Heart left ventricle (tissue), 16 donors: ENCODE measurements at places on chromosomes 2 and 18. TPM values are rescaled to one million over a fixed set of nuclear protein-coding genes. Genes with fewer than 3 reads are reported as not detected.
A peak's percentile ranks its signal among the peaks of the same experiment; 100 is the strongest.

DNA sequence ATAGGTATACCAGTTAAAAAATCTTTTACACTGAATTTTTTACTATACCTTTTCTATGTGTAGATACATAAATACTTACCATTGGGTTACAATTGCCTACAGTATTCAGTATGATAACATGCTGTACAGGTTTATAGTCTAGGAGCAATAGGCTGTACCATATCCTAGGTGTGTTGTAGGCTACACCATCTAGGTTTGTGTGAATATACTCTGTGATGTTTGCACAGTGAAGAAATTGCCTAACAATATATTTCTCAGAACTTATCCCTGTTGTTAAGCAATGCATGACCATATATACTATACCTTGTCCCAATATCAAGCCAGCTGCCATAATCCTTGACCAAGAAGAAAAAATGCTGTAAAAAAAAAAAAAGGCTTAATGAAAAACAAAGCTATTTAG is 114.5 kb downstream of the PIGN start:
- DNase-seq = no peak
- H3K27ac ChIP-seq = no peak overlapping the region
- H3K4me3 ChIP-seq = no peak overlapping the region
- H3K27me3 ChIP-seq = no peaks in the 10 kb centered on the region

DNA sequence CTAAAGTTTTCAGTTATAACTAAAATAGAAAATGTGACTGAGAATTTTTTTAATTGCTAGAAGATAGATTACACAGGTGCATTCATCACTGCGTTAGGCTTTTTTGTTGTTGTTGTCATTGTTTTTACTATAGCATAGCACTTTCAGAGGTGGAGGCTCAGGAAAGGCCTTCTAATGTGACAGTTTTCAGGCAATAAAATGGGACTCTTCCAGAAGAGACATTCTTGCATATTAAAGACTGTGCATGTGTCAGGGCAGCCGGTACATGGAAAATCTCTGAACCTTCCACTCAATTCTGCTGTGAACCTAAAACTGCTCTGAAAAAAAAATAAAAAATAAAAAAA is 175.2 kb downstream of the METTL4 start:
- H3K36me3 ChIP-seq = no peaks in the 10 kb centered on the region
- H3K4me3 ChIP-seq = no peak overlapping the region
- no peaks in the 10 kb centered on the region for H3K27me3 ChIP-seq
- no peak for DNase-seq

GRCh38 chr2:207162316-207162715 is 3.4 kb downstream of the KLF7 start:
- no peak for DNase-seq
- no peaks in the 10 kb centered on the region for H3K27me3 ChIP-seq
- H3K4me3 ChIP-seq = peak overlapping the region; percentile 94
- H3K4me1 ChIP-seq = peaks cover 68% of the 10 kb centered on the region

GRCh38 chr2:66772618-66773017 is 337.7 kb downstream of the MEIS1 start:
- no peaks in the 10 kb centered on the region for H3K27me3 ChIP-seq
- no peaks in the 10 kb centered on the region for H3K4me1 ChIP-seq
- no peaks in the 10 kb centered on the region for H3K36me3 ChIP-seq
- H3K4me3 ChIP-seq = no peak overlapping the region
- no peak for DNase-seq

- no peaks in the 10 kb centered on the region for H3K36me3 ChIP-seq
- peaks cover 51% of the 10 kb centered on the region for H3K4me1 ChIP-seq
- no peak overlapping the region for H3K4me3 ChIP-seq
- no peak overlapping the region for H3K27ac ChIP-seq
- peak; percentile 72 for DNase-seq
These were observed 63.8 kb downstream of the SETBP1 start for GRCh38 chr18:44744161-44745121.

DNA sequence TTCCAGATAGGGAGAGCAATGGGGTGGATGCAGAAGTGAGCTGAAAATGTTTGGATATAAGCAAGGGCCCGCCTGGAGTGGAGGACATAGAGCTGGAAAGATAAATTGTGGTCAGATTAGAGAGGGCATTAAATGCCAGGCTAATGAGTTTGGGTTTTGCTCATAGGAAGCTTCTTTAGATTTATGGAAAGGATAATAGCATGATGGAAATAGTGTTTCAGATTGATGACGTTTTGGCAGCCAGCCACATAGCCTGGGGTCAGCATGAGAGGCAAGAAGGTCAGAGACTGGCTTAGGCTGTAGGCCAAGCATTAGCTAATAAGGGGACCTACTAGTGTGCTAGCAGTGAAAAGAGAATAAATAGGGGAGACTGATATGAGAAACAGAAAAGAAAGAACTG is 321.6 kb downstream of the STK39 start:
- no peak overlapping the region for H3K27ac ChIP-seq
- H3K4me1 ChIP-seq = no peaks in the 10 kb centered on the region
- H3K36me3 ChIP-seq = no peaks in the 10 kb centered on the region
- DNase-seq = no peak

GRCh38 chr18:61992923-61993322 is 100.1 kb upstream of the RNF152 start:
- DNase-seq = no peak
- peaks cover 10% of the 10 kb centered on the region for H3K4me1 ChIP-seq
- no peak overlapping the region for H3K4me3 ChIP-seq
- H3K36me3 ChIP-seq = no peaks in the 10 kb centered on the region
- no peaks in the 10 kb centered on the region for H3K27me3 ChIP-seq

DNA sequence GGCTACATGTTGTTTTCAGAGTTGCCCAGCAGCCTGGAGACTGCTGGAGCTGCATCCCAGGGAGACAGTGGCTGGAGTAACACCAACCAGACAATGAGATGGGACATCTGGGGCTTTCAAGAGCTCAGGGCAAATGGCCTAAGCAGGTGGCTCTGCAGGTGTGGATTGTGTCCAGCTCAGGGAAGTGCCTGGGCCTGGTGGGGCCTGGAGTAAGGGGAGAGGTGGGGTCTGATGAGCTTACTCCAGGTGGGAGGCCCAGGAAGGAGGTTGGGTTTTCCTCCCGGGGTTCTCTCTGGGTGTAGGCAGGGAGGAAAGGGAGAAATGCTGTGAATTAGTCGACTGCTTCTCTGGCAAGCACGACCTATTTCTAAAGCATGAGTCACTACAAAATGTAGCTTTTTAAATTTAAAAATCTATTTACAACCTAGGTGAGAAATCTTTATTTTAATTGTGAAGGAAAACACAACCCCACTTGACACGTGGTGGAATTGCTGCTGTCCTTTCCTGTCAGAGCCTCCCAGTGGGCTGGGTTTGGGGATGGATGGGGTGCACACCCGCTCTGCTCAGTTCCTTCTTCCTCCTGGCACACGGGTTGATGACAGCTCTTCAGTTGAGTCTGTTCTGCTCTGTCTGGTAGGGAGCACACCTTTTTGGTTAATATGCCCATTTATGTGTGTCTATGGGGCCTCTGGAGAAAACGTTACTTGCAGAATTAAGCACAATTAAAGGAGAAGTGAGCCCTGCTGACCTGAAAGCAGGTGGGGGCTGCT is 81.6 kb downstream of the SH3RF3 start:
- H3K27ac ChIP-seq = no peak overlapping the region
- no peak for DNase-seq
- no peak overlapping the region for H3K4me3 ChIP-seq
- peaks cover 34% of the 10 kb centered on the region for H3K4me1 ChIP-seq

GRCh38 chr2:188364033-188364630 is 72.5 kb downstream of the GULP1 start:
- H3K4me3 ChIP-seq = no peak overlapping the region
- no peak for DNase-seq
- no peaks in the 10 kb centered on the region for H3K4me1 ChIP-seq

GRCh38 chr2:101302016-101302415 is 6.5 kb downstream of the RNF149 start:
- no peak for DNase-seq
- peaks cover 6% of the 10 kb centered on the region for H3K4me1 ChIP-seq
- no peaks in the 10 kb centered on the region for H3K27me3 ChIP-seq
- no peaks in the 10 kb centered on the region for H3K36me3 ChIP-seq

DNA sequence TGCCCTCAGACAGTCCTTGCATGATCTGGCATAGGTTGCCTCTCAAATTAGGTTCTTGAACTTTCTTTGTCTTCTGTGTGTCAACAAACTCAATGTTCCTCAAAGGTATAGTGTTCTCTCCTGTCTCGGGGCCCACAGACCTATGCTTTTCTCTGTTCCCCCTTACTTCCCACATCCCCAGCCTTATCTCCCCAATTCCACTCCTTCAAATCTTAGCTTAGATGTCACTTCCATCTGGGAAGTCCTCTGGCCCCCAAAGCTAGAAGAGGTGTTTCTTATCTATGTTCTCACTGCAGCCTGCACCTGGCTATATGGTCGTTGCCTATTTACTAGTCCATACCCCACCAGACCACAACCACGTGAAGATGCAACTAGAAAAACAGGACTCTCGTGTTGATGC is 134.6 kb upstream of the MYCN start:
- no peak for DNase-seq
- H3K4me1 ChIP-seq = no peaks in the 10 kb centered on the region
- no peaks in the 10 kb centered on the region for H3K27me3 ChIP-seq

DNA sequence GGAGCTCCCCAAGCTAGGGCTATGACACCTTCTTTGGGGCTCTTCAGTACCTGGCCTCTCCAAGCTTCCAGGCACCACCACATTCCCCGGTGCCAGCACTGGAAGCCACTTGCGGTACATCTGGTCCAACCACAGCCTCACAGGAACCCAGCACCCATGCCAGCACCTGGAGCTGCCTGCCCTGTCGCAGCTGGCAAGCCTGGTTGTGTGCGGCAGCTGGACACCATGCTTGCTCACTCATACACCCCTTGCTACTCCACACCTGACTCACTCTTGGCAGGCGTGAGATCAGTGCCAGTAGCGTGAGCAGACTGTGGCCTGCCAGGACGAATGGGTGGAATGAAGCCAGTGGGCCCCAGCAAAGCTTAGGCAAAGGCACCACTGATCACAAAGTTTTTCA is 34.0 kb downstream of the LRRTM4 start:
- H3K27ac ChIP-seq = no peak overlapping the region
- no peak overlapping the region for H3K4me3 ChIP-seq
- no peaks in the 10 kb centered on the region for H3K36me3 ChIP-seq
- H3K4me1 ChIP-seq = no peaks in the 10 kb centered on the region

GRCh38 chr2:43754180-43754579 is 19.7 kb upstream of the DYNC2LI1 start:
- H3K4me1 ChIP-seq = no peaks in the 10 kb centered on the region
- no peaks in the 10 kb centered on the region for H3K36me3 ChIP-seq
- no peak overlapping the region for H3K27ac ChIP-seq
- no peak for DNase-seq
- H3K4me3 ChIP-seq = no peak overlapping the region
- no peaks in the 10 kb centered on the region for H3K27me3 ChIP-seq

DNA sequence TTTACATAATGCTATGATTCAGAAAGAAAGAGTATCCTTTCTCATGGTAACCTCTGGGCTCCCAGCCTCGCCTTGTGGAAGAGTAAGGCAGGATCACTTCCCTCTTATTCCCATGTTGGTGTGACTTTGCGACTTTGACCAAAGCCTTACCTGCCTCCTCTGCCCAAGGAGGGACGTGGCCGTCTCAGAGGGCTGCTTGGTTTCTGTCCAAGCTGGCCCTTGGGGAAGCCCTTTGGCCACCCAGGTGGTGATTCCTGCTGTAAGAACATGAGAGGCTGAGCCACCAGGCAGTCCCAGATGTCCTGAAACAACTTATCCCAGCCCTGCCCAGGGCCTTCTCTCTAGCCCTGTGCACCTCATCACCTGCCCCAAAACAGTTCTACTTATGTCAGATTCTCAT is 6.0 kb downstream of the UGT1A6 start:
- H3K27me3 ChIP-seq = no peaks in the 10 kb centered on the region
- H3K4me1 ChIP-seq = no peaks in the 10 kb centered on the region
- no peak overlapping the region for H3K4me3 ChIP-seq

DNA sequence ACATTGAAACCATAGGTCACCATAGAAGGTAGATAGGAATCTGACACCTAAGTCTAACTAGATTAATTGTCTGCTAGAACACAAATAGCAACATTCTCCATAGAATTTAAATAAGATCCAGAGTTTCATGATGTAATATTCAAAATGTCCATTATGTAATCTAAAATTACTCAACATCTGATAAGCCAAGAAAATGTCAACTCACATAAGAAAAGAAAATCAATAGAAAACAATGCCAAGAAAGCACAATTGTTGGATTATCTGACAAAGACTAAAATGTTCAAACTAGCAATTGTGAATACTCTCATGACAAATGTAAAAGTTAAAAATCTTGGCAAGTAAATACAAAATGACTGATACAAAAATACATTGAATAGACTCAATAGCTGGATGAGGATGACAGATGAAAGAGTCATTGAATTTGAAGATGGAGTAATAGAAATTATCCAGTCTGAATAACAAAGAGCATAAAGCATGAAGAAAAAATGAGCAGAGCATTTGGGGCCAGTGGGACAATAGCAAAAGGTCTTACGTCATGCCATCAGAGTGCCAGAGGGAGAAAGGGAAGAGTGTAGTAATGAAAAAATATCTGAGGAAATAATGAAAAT is 358.6 kb downstream of the METTL4 start:
- no peaks in the 10 kb centered on the region for H3K36me3 ChIP-seq
- no peaks in the 10 kb centered on the region for H3K4me1 ChIP-seq
- no peak overlapping the region for H3K27ac ChIP-seq
- DNase-seq = no peak

DNA sequence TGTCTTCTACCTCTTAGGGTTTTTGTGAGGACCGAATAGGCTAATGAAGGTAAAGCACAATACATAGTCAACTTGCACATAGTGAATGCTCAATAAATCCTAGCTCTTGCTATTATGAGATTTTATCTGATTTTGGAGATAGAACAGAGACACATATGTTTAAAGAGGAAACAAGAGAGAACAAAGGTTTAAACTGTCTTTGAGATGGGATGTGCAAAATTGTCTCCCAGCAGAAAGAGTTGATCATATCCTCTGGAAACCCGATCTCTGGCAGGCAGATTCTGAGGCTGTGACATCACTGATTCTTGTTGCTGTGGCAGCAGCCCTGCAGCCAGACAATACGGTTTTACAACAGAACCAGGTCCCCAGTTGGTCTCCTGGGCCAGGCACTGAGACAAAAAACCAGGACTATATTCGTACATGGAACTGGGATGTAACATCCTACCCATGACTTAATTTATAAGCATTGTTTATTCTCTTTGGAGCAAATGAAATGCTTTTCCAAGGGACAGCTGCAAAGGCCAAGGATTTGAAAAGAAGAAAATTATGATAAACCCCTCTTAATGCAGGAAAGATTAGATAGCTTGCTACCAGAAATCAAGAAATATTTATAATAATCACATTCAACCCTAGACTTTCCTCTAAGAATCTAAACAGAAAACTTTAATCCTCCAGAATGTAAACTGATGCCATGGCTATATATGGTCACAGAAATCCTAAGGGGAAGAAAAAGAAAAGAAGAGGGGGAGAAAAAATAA is 80.2 kb downstream of the SLC8A1 start:
- no peaks in the 10 kb centered on the region for H3K36me3 ChIP-seq
- DNase-seq = peak; percentile 22
- peak overlapping the region; percentile 32 for H3K27ac ChIP-seq
- H3K4me1 ChIP-seq = peaks cover 73% of the 10 kb centered on the region
- H3K27me3 ChIP-seq = no peaks in the 10 kb centered on the region

ALPG gene
- not detected for total RNA-seq

PREPL gene
- total RNA-seq = 64.5 TPM

CHAC2 gene
- 1.4 TPM for total RNA-seq

HES6 gene
- 2.5 TPM for total RNA-seq
